ENCODE measurements at places on chromosomes 2 and 18. TPM values are rescaled to one million over a fixed set of nuclear protein-coding genes. Genes with fewer than 3 reads are reported as not detected.

The COL6A3 gene
- total RNA-seq, result 0.11 TPM

The CASP8 gene
- total RNA-seq, result 25.3 TPM

The CAPN14 gene
- total RNA-seq, result 0.24 TPM

The CPS1 gene
- 15.6 TPM for total RNA-seq

The DSC3 gene
- 0.05 TPM for total RNA-seq

The CLEC4F gene
- total RNA-seq, result not detected

The SPAST gene
- total RNA-seq, result 29.0 TPM

The CCL20 gene
- total RNA-seq, result 0.96 TPM

The CYBRD1 gene
- 45.6 TPM for total RNA-seq

The STPG4 gene
- total RNA-seq, result 0.26 TPM

DNA sequence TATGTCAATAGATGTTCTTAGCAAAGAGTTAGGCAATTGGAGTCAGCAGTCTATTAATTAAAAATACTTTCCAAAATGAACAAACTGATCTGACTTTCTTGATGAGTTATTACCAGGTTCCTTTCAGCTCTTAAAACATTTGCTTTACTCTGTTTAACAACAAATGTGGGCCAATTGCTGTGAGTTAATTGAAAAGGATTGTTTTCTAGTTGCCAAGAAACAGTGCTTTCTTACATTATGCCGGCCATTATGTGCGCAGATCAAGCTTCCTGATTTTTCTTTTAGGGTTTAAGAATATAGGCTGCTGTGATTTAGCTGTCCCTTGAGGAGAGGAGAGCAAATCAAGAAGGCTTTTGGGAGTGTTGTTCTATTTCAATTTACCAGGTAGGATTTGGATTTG lies 50.5 kb upstream of the ITPRID2 start:
- no peak for DNase-seq

DNA sequence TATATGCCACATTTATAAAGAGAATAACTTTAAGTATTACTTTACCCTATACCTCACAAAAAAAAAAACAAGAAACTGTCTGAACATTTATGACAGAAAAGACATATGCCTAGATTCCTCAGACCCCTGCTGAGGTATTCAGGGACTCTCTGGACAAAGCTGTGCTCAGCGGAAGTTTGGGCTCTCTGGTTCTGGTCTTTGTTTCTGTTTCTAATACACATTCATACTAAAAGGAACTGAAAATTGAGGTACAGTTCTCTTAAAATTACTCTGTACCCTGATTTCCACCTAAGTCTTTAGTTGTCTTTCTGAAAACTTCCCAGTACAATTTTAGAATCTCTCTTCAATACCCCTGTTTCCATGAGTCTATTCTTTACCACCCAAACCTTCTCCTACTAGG lies 160.3 kb downstream of the IKZF2 start:
- no peak for DNase-seq

GRCh38 chr18:62288665-62289008 lies 36.5 kb upstream of the TNFRSF11A start:
- no peak for DNase-seq

DNA sequence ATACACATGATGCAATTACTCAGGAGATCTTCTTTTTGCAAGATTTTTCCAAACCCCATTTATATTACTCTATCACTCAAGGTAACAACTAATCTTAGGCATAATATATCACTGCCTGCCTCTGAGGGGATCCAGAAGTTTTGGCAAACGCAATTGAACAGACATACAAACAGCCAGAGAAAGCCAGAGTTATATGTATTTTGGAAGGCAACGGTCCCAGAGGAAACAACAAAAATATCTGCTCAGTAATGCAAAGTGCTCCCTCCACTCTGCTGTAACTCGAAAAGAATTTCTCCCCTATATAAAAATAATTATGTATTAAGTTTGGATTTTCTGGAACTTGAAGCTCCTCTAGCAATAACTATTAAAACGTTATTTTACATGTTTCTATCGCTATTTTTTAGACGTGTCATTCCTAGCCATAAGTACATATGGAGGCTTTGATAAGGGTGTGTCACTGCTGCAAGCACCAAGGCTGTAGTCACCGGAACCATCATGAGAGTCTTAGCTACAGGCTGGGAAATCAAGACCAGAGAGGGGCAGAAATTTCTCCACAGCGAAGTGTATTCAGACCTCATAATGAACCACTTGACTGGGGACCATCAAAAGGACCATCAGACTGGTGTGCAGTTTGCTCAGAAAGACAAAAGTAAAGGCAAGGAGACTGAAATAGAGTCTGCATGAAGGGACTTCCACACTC lies 3.7 kb upstream of the GKN1 start:
- DNase-seq, result no peak

DNA sequence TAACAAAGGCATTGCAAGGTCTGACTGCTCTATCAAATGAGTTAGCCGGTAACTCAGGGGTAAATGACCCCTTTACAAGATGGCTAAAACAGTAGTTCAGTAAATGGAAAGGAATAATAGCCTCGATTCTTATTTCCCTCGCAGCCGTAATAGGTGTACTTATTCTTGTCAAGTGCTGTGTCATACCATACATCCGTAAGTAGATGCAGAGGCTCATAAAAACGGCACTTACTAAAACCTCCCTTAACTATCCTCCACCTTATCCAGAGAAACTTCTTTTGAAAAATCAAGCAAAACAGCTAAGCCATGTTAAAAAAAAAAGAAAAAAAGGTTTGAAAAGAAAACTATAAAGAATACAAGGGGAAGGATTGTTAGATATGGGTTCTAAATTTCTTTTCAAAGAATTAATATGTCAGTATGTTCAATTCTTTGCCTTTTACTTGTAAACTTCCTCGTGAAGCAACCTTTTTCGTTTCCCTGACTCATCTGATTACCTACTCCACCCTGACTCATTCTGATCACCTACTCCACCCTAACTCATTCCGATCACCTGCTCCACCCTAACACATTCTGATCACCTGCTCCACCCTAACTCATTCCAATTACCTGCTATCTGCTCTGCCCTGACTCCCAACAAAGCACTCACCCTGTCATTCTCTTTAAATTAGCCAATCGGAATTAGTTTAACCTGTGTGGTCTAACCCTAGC lies 127.5 kb downstream of the SPAG16 start:
- no peak for DNase-seq

DNA sequence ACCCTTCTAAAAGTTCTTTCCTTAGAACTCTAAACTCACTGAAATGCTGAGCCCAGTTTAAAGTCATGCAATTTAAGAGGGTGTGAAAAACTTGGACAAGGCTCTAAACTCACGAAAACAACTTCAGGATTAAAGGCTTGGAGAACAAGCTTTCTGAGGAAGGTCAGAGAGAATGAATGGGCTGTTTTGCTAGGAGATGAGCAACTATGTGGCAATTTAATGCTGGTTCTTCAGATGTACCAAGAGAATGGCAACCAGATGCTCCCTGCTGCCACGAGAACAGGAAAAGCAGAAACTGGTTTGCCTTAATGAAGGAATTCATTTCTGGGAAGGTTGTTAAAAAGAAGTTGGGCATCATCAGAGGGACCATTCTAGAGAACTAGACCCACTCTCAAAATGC lies 77.8 kb upstream of the PMAIP1 start:
- no peak for DNase-seq

- DNase-seq, result peak; percentile 98
These were observed 159.8 kb downstream of the TAF4B start for GRCh38 chr18:26386002-26386401.

DNA sequence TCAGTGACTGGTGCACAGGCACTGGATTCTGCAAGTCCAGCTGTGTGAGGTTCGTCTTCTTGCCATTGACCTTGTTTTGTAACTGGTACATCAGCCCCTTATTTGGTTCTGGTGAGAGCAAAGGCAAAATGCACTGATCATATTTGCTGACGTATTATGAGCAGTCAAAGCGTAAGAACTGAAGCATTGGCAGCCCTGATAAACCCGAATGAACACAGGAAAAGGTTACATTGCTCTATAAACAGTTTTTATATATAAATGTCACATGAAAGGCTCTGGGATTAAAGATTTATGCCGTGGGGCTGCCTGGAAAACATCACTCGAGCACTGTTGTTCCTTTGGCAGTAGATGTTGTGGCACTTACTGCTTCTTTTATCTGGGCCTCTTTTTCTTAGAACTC lies 167.9 kb downstream of the IRS1 start:
- DNase-seq, result no peak

GRCh38 chr2:176490061-176490861 lies 221.0 kb downstream of the MTX2 start:
- DNase-seq, result no peak

- DNase-seq, result no peak
These were observed 14.2 kb upstream of the SKA1 start for GRCh38 chr18:50360611-50361010.

DNA sequence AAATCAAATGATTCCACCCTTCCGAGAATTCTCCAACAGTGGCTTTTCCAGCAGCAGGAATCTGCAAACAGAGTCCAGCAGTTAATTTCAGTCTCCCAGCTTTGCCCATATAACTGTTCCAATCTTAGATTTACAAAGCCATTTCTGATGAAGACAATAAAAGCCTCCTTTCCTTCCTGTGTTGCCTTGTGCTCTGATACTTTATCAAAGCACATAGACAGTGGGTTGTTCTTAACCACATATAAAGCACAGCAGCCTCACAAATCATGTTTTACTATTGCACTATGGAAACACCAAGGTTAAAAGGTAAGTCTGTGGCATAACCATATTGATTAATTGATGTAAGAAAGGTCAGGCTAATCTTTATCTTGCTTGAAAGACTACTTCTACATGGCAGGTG lies 89.8 kb upstream of the MMADHC start:
- DNase-seq, result no peak

GRCh38 chr2:222024932-222025880 lies 273.6 kb downstream of the PAX3 start:
- peak; percentile 65 for DNase-seq

DNA sequence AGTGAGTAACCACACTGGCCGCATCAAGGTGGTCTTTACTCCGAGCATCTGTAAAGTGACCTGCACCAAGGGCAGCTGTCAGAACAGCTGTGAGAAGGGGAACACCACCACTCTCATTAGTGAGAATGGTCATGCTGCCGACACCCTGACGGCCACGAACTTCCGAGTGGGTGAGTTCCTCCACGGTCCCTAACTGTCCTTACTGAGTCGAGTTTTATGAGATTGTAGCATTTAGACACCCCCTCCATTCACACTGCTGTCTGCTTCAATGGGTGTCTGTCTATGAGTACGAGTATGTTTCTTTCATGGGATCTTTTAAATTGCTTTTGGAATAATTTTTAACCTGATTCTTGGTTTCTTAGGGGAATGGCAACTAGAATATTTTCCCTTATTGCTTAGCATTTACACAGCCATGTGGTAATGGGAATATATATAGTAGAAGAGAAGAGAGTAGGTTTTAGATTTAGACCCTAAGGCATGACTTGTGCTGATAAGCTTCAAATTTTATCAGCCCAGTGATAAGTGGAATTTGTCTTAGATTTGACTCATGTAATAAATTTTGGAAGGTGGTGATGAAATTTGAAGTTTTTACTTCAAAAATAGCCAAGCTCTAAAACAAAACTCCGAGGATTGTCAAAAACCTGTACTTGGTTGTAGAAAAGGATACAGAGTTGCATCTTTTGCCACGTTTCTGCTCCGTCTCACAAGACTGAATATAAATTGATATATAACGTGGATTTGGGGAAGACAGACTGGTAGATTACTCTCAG lies 188.2 kb downstream of the LTBP1 start:
- peak; percentile 15 for DNase-seq

GRCh38 chr18:34695310-34695709 lies 14.8 kb upstream of the DTNA start:
- DNase-seq, result no peak

GRCh38 chr18:80175451-80176204 lies 66.6 kb downstream of the ADNP2 start:
- no peak for DNase-seq

- peak; percentile 17 for DNase-seq
These were observed 1064.1 kb upstream of the CNTNAP5 start for GRCh38 chr2:122960759-122961641.

GRCh38 chr2:201685156-201685555 lies 13.3 kb downstream of the MPP4 start:
- no peak for DNase-seq

DNA sequence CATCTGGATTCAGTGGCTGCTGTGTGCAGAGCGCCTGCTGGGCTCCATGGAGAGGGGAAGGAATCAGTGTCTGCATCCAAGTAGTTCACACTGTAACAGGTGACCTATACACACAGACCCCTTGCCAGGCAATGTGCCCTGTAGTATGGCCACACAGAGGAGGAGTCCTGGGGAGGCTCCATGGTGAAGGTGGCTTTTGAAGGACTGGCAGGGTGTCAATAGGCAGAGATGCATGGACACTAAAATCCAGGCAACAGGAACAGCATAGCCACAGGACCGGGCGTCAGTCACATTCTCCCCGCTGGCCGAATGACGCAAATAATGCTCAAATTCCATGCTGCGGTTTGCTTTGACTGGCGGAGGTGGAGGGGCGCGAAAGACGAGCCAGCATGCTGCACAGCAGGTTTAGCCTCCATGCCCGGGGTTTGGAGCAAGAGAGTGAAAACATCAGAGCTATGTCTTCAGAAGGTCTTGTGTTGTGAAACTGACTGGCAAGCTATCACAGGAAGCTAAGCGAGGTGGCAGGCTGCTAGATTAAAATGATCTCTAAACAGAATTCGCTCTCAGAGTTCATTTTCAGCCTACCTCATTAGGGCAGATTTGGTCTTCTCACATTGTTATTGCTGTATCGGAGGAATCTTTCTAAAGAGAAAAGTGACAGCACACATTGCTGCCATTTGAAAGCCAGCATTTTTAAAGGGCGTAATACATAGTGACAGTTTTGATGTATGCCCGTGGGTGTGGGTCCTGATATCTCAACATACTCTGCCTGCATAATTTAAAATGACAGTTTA lies 1.2 kb upstream of the CHMP1B start:
- DNase-seq, result peak; percentile 96

DNA sequence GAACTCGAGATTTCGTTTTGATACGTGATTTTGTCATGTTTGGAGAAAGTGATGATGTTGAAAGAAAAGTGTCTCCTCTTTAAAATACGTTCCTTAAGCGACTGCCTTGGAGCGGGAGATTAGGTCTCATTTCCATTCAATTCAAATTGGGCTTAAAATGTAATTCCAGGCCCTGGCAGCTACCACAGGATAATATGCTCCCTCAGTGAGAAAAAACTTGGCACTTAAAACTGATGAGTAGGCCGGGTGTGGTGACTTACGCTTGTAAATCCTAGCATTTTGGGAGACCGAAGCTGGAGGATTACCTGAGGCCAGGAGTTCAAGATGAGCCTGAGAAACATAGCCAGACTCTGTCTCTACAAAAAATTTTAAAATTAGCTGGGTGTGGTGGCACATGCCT lies 146.3 kb upstream of the L3MBTL4 start:
- no peak for DNase-seq
